ENCODE measurements at places on chromosomes 13 and 19. TPM values are rescaled to one million over a fixed set of nuclear protein-coding genes. Genes with fewer than 3 reads are reported as not detected.
A peak's percentile ranks its signal among the peaks of the same experiment; 100 is the strongest.

ZNF555 gene
- total RNA-seq = 7.4 TPM

- H3K4me1 ChIP-seq = peaks cover 26% of the 10 kb centered on the region
- DNase-seq = no peak
- H3K4me3 ChIP-seq = peak overlapping the region; percentile 99
- H3K36me3 ChIP-seq = no peaks in the 10 kb centered on the region
- no peaks in the 10 kb centered on the region for H3K27me3 ChIP-seq
Observed at GRCh38 chr19:55643887-55644176, 383 bp downstream of the ZNF581 start.

GRCh38 chr19:44592451-44592890 lies 20.9 kb upstream of the IGSF23 start:
- peak overlapping the region; percentile 91 for H3K27ac ChIP-seq
- H3K36me3 ChIP-seq = no peaks in the 10 kb centered on the region
- peak; percentile 57 for DNase-seq
- no peaks in the 10 kb centered on the region for H3K27me3 ChIP-seq
- no peak overlapping the region for H3K4me3 ChIP-seq
- peaks cover 33% of the 10 kb centered on the region for H3K4me1 ChIP-seq

- H3K36me3 ChIP-seq = no peaks in the 10 kb centered on the region
- no peaks in the 10 kb centered on the region for H3K4me1 ChIP-seq
- no peak overlapping the region for H3K4me3 ChIP-seq
- no peak for DNase-seq
Observed at GRCh38 chr13:103757361-103757760, 691.1 kb upstream of the SLC10A2 start.

STARD13 gene
- total RNA-seq = 13.5 TPM

DNA sequence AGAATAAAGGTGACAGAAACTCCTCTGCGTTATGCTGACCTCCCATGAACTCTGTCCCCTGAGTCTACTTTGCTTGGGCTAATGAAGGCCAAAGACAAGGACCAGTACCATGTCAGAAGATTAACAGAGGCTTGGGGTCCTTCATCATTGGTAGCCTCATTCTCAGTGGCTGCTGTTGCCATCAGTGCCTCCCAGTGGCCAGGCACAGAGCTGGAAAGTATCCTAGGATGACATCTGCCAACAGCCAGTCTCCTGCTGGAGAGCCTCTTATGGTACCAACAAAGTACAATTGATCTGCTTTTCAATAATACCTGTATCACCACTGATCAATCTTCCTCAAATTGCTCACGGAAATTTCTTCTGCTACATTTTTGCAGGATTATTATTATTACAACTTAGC lies 281.6 kb downstream of the DNAJC15 start:
- H3K27me3 ChIP-seq = no peaks in the 10 kb centered on the region
- no peak overlapping the region for H3K4me3 ChIP-seq
- DNase-seq = no peak
- H3K4me1 ChIP-seq = peaks cover 17% of the 10 kb centered on the region

DNA sequence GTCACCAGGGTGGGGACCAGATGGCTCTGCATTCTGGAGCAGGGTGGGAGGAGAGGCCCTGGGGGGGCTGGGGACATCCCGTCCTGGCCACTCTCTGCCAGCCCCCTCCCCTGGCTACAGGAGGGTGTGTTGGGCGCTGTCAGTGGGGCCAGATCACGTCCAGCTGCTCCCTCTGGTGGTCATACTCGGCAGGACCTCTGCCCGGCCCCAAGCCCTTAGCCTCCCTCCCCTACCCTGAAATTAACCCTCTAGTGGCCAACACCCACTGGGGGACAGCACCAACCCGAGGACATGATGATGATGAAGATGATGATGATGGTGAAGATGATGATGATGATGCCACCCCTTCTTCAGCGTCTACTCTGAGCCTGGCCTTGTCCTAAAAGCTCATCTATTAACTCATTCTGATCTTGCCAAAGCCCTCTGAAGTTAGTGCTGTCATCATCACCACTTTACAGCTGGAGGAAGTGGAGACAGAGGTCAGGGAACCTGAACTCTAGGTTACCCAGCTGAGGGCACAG lies 590 bp upstream of the LGI4 start:
- H3K4me1 ChIP-seq = peaks cover 40% of the 10 kb centered on the region
- no peaks in the 10 kb centered on the region for H3K36me3 ChIP-seq
- DNase-seq = peak; percentile 88

- no peak overlapping the region for H3K4me3 ChIP-seq
- H3K4me1 ChIP-seq = no peaks in the 10 kb centered on the region
- peaks cover 9% of the 10 kb centered on the region for H3K27me3 ChIP-seq
- DNase-seq = peak; percentile 41
- no peaks in the 10 kb centered on the region for H3K36me3 ChIP-seq
- H3K27ac ChIP-seq = no peak overlapping the region
Observed at GRCh38 chr19:4606921-4607678, 32.2 kb upstream of the TNFAIP8L1 start.

SIGLEC7 gene
- total RNA-seq = 0.53 TPM

RDH13 gene
- 14.5 TPM for total RNA-seq

DNA sequence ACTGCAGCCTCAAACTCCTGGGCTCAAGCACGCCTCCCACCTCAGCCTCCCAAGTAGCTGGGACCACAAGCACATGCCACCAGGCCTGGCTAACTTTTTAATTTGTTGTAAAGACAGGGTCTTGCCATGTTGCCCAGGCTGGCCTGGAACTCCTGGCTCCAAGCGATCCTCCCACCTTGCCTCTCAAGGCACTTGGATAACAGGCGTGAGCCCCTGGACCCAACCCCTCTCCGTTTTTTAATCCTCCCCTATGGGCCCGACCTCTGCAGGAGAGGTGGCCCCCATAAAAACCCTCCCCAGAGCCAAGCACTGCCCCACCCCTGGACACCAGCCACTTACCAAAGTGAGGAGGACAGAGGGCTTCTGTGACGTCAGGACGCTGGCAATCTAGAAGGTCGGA lies 28.6 kb downstream of the PEPD start:
- no peaks in the 10 kb centered on the region for H3K36me3 ChIP-seq
- DNase-seq = no peak
- H3K4me3 ChIP-seq = no peak overlapping the region
- H3K4me1 ChIP-seq = no peaks in the 10 kb centered on the region

ZNF66 gene
- 4.9 TPM for total RNA-seq

- no peak overlapping the region for H3K27ac ChIP-seq
- no peaks in the 10 kb centered on the region for H3K27me3 ChIP-seq
- DNase-seq = no peak
- H3K4me1 ChIP-seq = no peaks in the 10 kb centered on the region
- peaks cover 5% of the 10 kb centered on the region for H3K36me3 ChIP-seq
Observed at GRCh38 chr19:808423-808775, 11.1 kb downstream of the PTBP1 start.

GGACT gene
- total RNA-seq = 13.6 TPM

- no peaks in the 10 kb centered on the region for H3K36me3 ChIP-seq
- no peak overlapping the region for H3K4me3 ChIP-seq
- no peak overlapping the region for H3K27ac ChIP-seq
- peak; percentile 10 for DNase-seq
Observed at GRCh38 chr13:80101040-80101439, 239.9 kb downstream of the SPRY2 start.

DNA sequence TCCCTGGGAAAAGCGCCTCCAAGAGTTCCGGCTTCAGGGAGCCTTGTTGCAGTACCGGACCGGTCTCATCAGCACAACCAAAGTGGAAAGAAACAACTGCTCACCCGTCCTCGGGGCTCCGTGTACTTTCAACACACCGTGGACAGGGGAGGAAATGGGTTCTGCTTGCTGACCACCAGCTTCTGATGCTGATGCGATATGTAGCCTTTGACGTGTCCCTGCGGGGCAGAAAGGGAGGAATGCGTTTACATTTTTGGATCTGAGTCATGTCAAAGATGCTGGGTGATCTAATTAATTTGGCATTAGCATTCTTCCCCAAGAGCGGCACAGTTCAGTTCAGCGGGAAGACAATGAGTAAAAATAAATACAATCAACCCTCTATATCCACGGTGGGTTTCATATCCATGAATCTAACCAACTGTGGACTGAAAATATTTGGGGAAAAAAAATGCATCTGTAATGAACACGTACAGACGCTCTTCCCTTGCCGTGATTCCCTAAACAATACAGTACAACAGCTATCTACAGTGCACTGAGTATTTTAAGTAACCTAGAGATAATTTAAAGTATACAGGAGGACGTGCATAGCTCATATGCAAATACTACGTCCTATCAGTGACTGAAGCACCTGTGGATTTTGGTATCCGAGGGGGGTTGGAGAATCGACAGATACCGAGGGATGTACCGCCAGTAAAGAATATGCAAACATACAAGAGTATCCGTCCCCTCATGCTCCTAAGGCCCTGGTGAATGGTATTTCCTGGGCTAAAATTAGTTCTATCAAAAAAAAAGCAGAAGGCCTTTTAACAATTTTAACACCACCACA lies 19.8 kb downstream of the PROZ start:
- no peaks in the 10 kb centered on the region for H3K36me3 ChIP-seq
- H3K27me3 ChIP-seq = no peaks in the 10 kb centered on the region
- no peaks in the 10 kb centered on the region for H3K4me1 ChIP-seq
- no peak overlapping the region for H3K27ac ChIP-seq
- H3K4me3 ChIP-seq = no peak overlapping the region

PDX1 gene
- total RNA-seq = 1.3 TPM

GRCh38 chr13:86567119-86567518 lies 767.9 kb upstream of the SLITRK6 start:
- no peaks in the 10 kb centered on the region for H3K27me3 ChIP-seq
- H3K36me3 ChIP-seq = no peaks in the 10 kb centered on the region
- peak; percentile 8 for DNase-seq
- no peaks in the 10 kb centered on the region for H3K4me1 ChIP-seq

DNA sequence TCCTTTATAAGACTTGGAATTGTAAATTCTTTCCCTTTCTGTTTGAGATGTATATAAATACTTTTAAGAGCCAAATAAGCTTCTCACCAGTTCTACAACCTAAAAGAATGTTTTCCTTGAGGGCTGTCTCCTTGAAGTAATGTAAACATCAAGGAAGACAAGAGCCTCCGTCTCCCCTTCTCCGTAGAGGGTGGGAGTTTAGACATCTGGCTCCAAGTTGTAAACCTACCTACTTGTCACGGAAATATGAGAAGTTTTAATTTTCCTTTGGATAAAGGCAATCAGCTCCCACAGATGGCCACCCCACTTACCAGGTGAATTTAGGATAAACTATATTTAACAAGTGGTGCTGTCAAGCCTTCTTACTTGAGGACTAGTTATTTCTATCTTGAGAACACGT lies 237.9 kb downstream of the NALCN start:
- no peaks in the 10 kb centered on the region for H3K4me1 ChIP-seq
- H3K36me3 ChIP-seq = no peaks in the 10 kb centered on the region
- H3K27ac ChIP-seq = no peak overlapping the region
- no peak for DNase-seq
- H3K4me3 ChIP-seq = no peak overlapping the region

GRCh38 chr13:27125357-27126282 lies 46.0 kb downstream of the USP12 start:
- no peak overlapping the region for H3K27ac ChIP-seq
- H3K4me3 ChIP-seq = no peak overlapping the region
- no peaks in the 10 kb centered on the region for H3K36me3 ChIP-seq
- DNase-seq = no peak
- H3K27me3 ChIP-seq = no peaks in the 10 kb centered on the region

GPR12 gene
- total RNA-seq = not detected

- no peaks in the 10 kb centered on the region for H3K36me3 ChIP-seq
- no peak overlapping the region for H3K27ac ChIP-seq
- H3K4me1 ChIP-seq = no peaks in the 10 kb centered on the region
- DNase-seq = no peak
- no peak overlapping the region for H3K4me3 ChIP-seq
- no peaks in the 10 kb centered on the region for H3K27me3 ChIP-seq
Observed at GRCh38 chr19:36267061-36267845, 52.3 kb downstream of the ZNF146 start.

DNA sequence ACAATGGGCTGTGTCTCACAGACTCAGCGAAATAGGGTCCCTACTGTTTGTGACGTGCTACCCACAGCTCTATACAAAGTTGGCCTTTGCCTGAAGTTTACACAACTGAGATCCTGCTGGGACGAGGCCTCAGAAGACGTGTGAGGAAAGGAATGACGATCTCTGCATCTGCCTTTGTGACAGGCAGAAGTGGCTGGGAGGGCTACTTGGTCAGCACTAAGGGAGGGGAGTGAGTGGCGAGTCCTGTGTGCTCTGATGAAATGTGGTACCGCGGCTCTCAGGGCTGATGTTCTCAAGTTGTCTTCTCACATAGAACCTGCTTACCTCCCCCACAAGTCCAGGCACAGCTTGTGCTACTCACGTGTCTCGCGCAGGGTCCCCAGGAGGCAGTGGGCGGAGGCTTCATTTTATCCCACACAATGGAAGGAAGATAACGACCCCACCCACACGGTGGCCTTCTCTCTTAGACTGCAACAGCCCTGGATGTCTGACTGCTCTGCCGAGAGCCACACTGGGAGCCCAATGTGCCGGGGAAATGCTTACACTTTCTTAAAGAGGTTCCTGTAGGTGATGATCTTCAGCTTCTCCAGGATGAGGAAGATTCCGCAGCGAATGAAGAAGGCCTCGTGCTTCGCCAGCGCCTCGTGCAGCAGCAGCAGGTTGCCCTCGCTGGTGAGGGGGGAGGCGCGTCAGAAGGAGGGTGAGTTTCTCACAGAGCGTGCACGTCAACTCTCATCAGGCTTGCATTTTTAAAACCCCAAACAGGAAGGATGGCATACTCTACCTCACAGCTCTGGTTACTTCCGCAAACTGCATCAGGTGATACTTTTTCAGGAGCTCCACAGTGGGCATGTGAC lies 21.2 kb downstream of the PROZ start:
- H3K36me3 ChIP-seq = peaks cover 5% of the 10 kb centered on the region
- DNase-seq = no peak
- H3K27ac ChIP-seq = no peak overlapping the region
- no peaks in the 10 kb centered on the region for H3K27me3 ChIP-seq
- no peaks in the 10 kb centered on the region for H3K4me1 ChIP-seq

DNA sequence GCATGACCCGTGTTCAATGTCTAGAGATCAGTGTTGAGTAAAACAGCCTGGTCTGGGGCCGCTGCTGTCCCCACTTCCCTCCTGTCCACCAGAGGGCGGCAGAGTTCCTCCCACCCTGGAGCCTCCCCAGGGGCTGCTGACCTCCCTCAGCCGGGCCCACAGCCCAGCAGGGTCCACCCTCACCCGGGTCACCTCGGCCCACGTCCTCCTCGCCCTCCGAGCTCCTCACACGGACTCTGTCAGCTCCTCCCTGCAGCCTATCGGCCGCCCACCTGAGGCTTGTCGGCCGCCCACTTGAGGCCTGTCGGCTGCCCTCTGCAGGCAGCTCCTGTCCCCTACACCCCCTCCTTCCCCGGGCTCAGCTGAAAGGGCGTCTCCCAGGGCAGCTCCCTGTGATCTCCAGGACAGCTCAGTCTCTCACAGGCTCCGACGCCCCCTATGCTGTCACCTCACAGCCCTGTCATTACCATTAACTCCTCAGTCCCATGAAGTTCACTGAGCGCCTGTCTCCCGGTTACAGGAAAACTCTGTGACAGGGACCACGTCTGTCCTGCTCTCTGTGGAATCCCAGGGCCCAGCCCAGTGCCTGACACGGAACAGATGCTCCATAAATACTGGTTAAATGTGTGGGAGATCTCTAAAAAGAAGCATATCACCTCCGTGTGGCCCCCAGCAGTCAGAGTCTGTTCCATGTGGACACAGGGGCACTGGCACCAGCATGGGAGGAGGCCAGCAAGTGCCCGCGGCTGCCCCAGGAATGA lies 1.5 kb upstream of the CEACAM5 start:
- H3K27ac ChIP-seq = no peak overlapping the region
- H3K4me3 ChIP-seq = no peak overlapping the region
- no peaks in the 10 kb centered on the region for H3K4me1 ChIP-seq
- peak; percentile 15 for DNase-seq
- H3K36me3 ChIP-seq = no peaks in the 10 kb centered on the region

Data from hepatocyte (in vitro differentiated cells).